ENCODE measurements at places on chromosomes 3 and 15. TPM values are rescaled to one million over a fixed set of nuclear protein-coding genes. Genes with fewer than 3 reads are reported as not detected.

USP4 gene
- 36.9 TPM for total RNA-seq

ST8SIA2 gene
- total RNA-seq: not detected

DNA sequence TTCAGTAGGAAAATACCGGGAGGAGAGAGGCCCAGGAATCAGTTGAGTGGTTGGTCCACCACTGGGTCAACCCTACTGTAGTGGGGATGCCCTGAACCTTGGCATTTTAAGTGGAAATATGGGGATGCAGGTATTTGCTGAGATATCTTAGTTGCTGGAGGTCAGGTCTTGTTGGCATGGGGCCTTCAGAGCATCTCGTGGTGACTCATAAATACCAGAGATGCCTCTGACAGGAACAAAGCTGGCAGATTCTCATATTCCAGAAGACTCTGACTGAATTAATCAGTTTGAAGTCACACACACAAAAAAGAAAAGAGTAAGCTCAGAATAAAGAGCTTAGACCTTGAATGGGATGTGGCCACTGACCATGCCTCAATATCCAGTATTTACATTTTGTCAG is 91.6 kb downstream of the CACNA2D3 start:
- no peak for ATAC-seq

DNA sequence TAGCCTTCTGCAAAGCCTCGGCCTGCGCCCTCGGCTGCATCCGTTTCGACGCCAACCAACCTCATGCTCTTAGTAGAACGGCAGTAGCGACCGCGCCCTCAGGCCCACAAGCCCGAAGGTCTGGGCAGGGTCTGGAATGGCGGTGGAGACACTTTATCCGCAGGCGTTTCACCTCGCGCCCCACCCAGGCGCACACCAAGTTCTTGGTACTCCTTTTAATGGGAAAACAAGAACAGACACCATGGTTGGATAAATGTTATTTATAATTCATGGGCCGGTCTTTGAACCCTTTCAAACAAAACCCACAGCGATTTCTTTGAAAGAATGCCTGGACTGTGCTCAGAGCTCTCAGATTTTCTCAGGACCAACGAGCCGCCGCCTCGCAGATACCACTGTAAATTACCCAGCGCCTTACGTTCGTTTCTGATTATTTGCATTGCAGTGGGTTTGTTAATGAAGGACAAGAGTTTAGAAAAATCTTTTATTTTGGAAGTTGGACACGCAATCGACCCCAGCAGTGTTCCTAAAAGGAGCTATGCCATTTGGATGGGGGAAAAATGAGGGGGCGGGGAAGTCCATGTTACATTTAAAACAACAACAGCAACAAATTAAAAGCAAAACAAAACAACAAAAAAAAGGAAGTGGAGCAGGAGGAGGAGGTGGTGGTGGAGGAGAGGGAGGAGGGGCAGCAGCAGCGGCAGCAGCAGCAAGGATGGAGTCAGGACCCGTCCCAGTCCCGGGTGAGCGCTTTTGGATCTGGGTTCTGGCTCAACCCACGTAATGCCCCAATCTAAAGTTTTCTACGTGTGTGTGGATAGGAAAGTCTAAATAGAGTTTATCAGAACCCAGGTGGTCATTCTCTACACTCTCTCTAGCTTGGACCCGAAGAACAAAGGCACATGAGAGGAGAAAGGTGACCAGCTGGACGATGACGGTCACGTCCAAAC is 993 bp upstream of the ISL2 start:
- ATAC-seq: peak; percentile 10

GRCh38 chr3:55965776-55966175 is 478.7 kb upstream of the WNT5A start:
- no peak for ATAC-seq

GRCh38 chr15:63677778-63678177 is 80.6 kb downstream of the FBXL22 start:
- no peak for ATAC-seq

DNA sequence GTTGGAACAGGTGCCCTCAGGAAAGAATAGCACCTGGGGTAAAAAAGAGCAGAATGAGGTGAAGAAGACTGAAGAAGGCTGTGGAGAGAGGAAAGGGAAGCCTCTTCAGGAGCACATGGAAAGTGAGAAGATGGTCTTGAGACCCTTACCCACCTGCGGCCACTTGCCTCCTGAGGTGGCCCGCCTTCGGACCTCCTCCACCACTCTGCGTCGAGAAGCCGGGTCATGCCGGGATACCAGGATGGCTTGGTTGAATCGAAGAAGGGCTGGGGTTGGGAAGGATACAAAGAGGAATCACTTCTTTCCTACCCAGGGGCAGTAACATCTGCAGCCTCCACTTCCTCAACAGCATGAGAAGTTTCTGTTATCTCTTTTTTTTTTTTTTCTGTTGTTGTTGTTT is 3.0 kb downstream of the LPCAT4 start:
- no peak for ATAC-seq

DNA sequence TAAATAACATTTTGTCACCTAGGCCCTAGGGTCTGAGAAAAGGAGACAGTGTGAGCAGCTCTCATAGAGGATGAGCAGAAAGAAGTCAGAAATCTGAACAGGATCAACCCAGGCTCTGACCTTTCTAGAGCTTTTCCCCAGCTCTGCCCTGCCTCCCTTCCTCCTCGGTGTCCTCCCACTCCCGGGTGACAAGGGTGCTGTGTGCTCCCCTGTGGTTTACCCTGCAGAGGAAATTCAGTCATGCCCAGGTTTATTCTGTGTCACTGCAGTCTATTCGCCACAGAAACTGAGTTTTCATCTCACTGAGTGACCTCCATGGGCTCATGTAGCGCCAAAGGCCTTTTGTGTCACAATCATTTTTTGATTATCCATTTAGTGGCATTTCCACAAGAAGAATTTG is 76.6 kb downstream of the IL12A start:
- no peak for ATAC-seq

DNA sequence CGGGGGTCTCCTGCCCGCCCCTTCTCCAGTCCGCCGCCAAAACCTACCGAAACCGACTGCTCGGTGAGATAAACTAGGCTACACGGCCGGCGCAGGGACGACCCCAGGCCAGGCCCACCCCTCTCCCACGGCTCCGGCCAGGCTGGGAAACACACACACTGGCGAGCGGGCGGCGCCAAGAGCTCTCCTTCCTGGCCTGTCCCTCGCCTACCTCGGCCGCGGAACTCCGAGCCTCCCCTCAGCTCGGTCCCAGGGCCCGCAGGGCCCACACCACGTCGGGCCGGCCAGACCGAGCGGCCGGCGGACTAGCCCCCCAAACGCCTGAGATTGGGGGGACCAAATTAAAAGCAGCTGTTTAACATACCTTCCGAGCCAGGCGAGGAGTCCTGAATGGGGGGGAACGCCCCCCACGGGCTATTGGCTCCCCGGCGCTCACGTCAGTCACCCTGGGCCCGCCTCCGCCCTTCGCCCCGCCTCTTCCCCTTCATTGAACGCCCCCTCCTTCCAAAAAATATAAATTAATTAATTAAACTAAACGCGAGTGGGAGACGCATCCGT is 4.0 kb upstream of the SIN3A start:
- no peak for ATAC-seq
